ENCODE measurements at places on chromosomes 6 and 20. TPM values are rescaled to one million over a fixed set of nuclear protein-coding genes. Genes with fewer than 3 reads are reported as not detected.

The SYNDIG1 gene
- 0.41 TPM for polyA plus RNA-seq

GRCh38 chr20:41318271-41318649, 729 bp upstream of the ZHX3 start:
- H3K27me3 ChIP-seq, result no peaks in the 10 kb centered on the region
- peak overlapping the region; percentile 90 for H3K4me3 ChIP-seq

The ADGRF5 gene
- polyA plus RNA-seq, result 5.0 TPM

DNA sequence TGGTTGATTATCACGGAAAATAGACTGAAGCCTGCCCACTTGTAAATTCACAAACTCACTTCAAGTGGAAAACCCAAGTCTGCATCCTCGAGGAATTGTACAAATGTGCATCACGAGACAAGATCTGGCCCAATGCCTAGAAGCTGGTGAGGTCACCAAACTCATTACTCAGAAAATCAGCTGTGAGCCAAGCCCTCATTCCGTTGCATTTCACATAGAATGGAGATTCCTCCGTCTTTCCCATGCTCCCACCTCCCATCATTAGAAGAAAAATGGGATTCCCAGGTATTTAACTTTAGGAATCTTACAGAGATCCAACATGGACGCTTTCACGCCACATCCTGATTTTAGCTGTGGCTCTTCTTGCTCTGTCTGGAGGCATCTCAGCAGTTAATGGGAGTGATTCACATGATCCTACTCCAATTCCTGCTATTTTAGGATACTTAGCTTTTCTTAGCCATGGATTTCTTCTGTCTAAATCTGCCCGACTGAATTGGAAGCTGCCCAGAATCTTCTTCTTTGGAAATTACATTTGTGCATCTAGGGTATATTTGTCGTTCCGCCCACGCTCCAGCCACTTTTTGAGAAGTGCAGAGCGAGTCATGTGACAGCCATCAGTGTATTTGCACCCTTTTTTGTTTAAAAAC, 68.7 kb upstream of the STMND1 start:
- DNase-seq, result no peak
- H3K4me3 ChIP-seq, result no peak overlapping the region
- no peak overlapping the region for H3K27ac ChIP-seq

The KIF13A gene
- 13.7 TPM for polyA plus RNA-seq

GRCh38 chr20:48760403-48760983, 67.3 kb downstream of the PREX1 start:
- no peak overlapping the region for H3K4me3 ChIP-seq
- H3K4me1 ChIP-seq, result peaks cover 6% of the 10 kb centered on the region
- peak; percentile 61 for DNase-seq
- H3K36me3 ChIP-seq, result no peaks in the 10 kb centered on the region
- no peaks in the 10 kb centered on the region for H3K27me3 ChIP-seq

GRCh38 chr6:118649918-118650581, 1.3 kb downstream of the CEP85L start:
- no peaks in the 10 kb centered on the region for H3K27me3 ChIP-seq
- H3K27ac ChIP-seq, result peak overlapping the region; percentile 90
- peaks cover 12% of the 10 kb centered on the region for H3K4me1 ChIP-seq

DNA sequence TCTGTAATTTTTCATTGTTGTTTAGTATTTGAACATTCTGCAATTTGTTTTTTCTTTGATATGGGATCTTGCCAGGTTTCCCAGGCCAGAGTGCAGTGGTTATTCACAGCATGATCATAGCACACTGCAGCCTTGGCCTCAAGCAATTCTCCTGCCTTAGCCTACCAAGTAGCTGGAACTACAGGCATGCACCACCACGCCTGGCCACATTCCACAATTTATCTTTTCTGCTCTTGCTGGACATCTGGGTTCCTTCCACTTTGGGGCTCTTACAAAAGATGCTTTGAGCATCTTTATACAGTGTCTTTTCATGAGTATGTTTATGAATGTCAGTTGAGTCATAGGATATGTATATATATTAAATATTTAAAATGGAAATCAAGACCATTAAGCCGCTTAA, 42.0 kb downstream of the PGM3 start:
- no peaks in the 10 kb centered on the region for H3K27me3 ChIP-seq
- H3K4me3 ChIP-seq, result no peak overlapping the region
- peaks cover 8% of the 10 kb centered on the region for H3K36me3 ChIP-seq
- no peak for DNase-seq
- H3K4me1 ChIP-seq, result no peaks in the 10 kb centered on the region
- no peak overlapping the region for H3K27ac ChIP-seq

The ZNF391 gene
- 1.7 TPM for polyA plus RNA-seq

The LINC00237 gene
- not detected for polyA plus RNA-seq

DNA sequence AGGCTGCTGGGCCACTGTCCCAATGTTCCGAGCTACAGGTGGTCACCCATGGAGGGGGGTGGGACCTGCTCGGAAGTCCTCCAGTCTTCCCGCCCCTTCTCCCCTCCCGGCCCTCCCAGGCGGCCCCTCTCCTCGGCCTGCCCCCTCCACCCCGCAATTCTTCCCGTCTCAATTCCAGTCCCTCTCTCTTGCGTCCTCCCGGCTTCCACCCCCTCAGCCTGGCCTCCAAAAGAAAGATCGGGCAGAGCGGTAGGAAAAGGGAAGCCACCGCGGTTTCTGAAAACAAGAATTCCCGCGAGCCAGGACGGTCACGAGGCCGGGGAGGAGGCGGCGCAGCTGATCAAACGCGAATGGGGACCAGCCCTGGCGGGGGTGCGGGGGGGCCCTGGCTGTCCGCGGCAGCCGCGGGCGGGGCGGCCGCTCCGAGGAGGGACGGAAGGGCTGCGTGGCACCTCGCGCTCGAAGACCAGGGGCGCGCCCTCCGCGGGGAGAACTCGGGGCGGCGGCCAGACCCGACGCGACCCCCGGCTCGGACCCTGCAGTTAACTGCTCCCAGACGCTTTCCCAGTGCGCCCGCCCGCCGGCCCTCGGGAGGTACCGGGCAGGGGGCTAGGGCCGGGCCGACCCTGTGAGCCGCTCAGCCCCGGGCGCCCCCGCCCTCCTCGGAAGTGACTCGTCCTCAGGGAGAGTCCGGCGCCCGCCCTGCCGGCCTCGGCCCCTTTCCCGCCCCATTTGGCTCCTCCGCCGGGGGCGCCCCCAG, 1.0 kb downstream of the PXDC1 start:
- H3K4me3 ChIP-seq, result peak overlapping the region; percentile 58
- peak overlapping the region; percentile 38 for H3K27ac ChIP-seq
- H3K36me3 ChIP-seq, result no peaks in the 10 kb centered on the region

DNA sequence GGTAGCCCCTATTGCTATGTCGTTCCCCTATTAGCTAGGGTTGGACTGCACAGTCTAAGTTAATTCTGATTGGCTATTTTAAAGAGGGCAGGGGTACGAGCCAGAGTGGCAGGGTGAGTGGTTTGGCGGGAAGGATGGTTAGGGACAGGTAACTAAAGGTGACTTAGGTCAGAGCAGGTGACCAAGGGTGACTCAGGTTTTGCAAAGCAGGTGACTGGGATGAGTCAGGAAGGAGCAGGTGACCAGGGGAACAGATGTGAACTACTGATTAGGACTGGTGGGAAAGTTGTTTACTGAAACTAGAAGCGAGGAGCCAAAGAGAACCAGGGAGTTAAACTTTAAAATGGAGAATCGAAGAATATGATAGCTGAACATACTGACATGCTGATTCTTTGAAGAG, 295.2 kb downstream of the GJA1 start:
- no peak overlapping the region for H3K4me3 ChIP-seq
- H3K27me3 ChIP-seq, result no peaks in the 10 kb centered on the region
- no peaks in the 10 kb centered on the region for H3K36me3 ChIP-seq
- H3K4me1 ChIP-seq, result no peaks in the 10 kb centered on the region
- no peak overlapping the region for H3K27ac ChIP-seq

- H3K4me3 ChIP-seq, result no peak overlapping the region
- no peak overlapping the region for H3K27ac ChIP-seq
- no peak for DNase-seq
Observed at GRCh38 chr6:3876101-3876500, 26.9 kb downstream of the FAM50B start.

The PTK7 gene
- polyA plus RNA-seq, result 101 TPM

- no peaks in the 10 kb centered on the region for H3K4me1 ChIP-seq
- no peak overlapping the region for H3K4me3 ChIP-seq
- H3K36me3 ChIP-seq, result no peaks in the 10 kb centered on the region
- no peak for DNase-seq
Observed at GRCh38 chr6:103504501-103505154, 1355.1 kb downstream of the HACE1 start.

GRCh38 chr6:118248171-118248570, 299.9 kb upstream of the PLN start:
- H3K36me3 ChIP-seq, result no peaks in the 10 kb centered on the region
- H3K4me3 ChIP-seq, result no peak overlapping the region
- no peaks in the 10 kb centered on the region for H3K27me3 ChIP-seq
- DNase-seq, result no peak
- H3K27ac ChIP-seq, result no peak overlapping the region

- no peaks in the 10 kb centered on the region for H3K36me3 ChIP-seq
- DNase-seq, result no peak
- H3K27ac ChIP-seq, result no peak overlapping the region
- no peaks in the 10 kb centered on the region for H3K4me1 ChIP-seq
- H3K27me3 ChIP-seq, result no peaks in the 10 kb centered on the region
Observed at GRCh38 chr6:145489583-145489982, 245.7 kb downstream of the EPM2A start.

DNA sequence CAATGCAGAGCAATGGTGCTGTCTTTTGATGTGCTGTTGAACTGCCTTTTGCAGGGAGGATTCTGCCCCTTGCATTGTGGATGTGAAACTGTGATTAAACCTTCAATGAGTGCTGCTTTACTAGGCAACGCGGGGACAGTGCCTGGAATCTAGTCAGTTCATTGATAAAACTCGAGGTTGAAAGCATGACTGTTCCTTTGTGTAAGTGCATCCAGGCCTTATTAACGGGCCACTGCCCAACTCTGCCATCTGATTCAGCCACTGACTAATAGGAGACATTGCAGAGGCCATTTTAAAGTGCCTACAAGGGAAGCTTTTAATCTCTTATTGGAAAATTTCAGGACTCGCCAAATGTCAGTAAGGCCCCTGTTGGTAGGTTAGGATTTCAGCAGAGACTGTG, 49.3 kb downstream of the SLC35F1 start:
- no peaks in the 10 kb centered on the region for H3K4me1 ChIP-seq
- H3K27me3 ChIP-seq, result no peaks in the 10 kb centered on the region
- no peaks in the 10 kb centered on the region for H3K36me3 ChIP-seq
- DNase-seq, result no peak
- H3K4me3 ChIP-seq, result no peak overlapping the region

The E2F3 gene
- 8.6 TPM for polyA plus RNA-seq

The VSX1 gene
- 0.21 TPM for polyA plus RNA-seq

DNA sequence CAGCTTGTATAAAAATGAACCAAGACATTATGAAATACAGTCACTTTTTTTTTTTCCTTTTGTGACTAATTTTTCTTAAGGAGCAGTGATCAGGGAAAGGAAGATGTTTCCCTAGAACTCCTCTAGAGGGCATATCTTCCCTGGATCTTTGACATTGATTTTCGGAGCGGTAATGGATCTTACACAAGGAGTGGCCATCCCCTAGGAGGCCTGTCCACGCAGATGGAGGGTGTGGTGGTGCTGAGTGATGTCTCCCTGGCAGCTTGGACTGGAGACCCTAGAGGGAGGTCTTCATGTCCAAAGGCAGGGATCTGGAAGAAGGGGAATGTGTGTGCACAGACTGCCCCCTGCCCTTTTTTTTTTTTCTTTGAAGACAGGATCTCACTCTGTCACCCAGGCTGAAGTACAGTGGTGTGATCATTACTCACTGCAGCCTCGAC, 7.0 kb upstream of the KIFC1 start:
- H3K27me3 ChIP-seq, result no peaks in the 10 kb centered on the region
- DNase-seq, result no peak
- no peaks in the 10 kb centered on the region for H3K4me1 ChIP-seq
- H3K27ac ChIP-seq, result no peak overlapping the region
- H3K4me3 ChIP-seq, result no peak overlapping the region
- H3K36me3 ChIP-seq, result no peaks in the 10 kb centered on the region

DNA sequence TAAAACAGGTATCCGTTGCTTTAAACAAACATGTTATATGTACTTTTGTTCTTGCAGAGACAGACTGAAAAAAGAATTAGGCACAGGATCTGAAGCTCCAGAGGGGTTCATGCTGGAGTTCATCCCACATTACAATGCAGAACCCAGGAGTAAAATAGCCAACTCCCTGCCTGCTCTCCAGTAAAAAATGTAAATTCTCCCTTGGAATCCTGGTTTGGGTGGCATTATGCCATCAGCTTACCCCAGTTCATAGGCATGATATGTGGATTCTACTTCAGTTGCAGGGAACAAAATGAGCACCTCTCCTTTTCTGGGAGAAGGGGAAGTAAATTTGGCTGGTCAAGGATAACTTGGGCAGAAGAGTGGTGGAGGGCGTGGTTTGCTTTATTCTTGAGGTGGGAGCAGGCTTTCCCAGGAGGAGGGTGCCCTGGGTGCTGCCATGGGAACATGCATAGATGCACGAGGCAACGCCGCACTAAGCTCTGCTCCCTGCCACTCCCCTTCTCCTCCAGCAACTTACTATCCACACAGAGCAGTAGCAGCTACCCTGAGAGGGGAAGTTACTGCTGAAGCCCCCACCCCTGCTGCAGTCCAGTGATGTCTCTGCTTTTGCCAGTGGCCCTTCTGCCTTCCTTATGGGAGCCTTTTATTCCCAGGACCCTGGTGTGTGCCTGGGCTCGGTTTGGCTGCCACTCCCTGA, 71.6 kb upstream of the GLP1R start:
- H3K4me3 ChIP-seq, result no peak overlapping the region
- peaks cover 12% of the 10 kb centered on the region for H3K27me3 ChIP-seq
- no peak for DNase-seq
- H3K36me3 ChIP-seq, result no peaks in the 10 kb centered on the region
- no peak overlapping the region for H3K27ac ChIP-seq

DNA sequence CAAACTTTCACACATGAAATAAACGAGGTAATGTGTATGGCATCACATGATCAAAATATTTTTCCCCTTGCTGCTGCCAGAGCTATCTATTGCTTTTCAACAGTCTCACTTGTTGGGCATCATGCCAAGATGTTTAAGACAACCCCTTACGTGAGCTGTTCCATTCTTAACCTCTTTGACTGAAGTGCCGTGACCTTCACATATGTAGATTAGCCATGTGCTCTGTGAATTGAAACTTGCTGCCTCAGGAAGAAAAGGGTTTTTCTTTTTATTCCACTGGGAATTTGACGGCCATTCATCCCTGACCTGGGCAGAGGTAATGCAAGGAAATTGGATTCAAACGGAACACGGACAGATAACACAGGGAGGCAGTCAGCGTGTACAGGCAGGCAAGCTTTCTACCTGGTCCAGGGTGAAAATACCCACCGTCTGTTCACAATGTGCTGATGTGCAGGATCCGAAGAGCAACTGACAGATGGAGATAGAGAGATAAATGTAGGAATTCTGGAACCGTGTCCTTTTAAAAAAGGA, 14.2 kb downstream of the ARID1B start:
- no peak overlapping the region for H3K4me3 ChIP-seq
- peak; percentile 20 for DNase-seq
- H3K27ac ChIP-seq, result no peak overlapping the region
- H3K36me3 ChIP-seq, result no peaks in the 10 kb centered on the region
- H3K27me3 ChIP-seq, result no peaks in the 10 kb centered on the region
- peaks cover 6% of the 10 kb centered on the region for H3K4me1 ChIP-seq

DNA sequence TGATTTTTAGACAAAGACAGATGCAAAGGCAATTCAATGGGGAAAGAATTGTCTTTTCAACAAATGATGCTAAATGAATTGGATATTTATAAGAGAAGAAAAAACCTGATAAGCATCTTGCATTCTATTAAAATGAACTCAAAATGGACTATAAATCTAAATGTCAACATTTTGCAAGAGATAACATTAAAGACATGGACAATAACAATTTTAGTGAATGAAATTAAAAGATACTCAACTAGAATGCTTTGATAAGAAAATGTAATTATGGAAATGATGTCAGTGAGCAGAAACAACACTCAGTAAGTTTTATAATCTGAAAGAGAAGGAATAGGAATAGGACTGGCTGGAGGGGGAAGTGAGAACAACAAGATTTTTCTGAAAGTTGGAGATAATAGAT, 421.7 kb downstream of the C6orf118 start:
- H3K36me3 ChIP-seq, result no peaks in the 10 kb centered on the region
- H3K4me3 ChIP-seq, result no peak overlapping the region
- H3K27me3 ChIP-seq, result no peaks in the 10 kb centered on the region
- H3K27ac ChIP-seq, result no peak overlapping the region
- no peak for DNase-seq
